NCI-H1417 treated with DMSO at 0.1 percent for 48 hours (cell line): ENCODE measurements at places on chromosomes 4 and X.
A peak's percentile ranks its signal among the peaks of the same experiment; 100 is the strongest.

- DNase-seq: no peak
Observed at GRCh38 chr4:138499627-138500026, 257.5 kb upstream of the SLC7A11 start.

DNA sequence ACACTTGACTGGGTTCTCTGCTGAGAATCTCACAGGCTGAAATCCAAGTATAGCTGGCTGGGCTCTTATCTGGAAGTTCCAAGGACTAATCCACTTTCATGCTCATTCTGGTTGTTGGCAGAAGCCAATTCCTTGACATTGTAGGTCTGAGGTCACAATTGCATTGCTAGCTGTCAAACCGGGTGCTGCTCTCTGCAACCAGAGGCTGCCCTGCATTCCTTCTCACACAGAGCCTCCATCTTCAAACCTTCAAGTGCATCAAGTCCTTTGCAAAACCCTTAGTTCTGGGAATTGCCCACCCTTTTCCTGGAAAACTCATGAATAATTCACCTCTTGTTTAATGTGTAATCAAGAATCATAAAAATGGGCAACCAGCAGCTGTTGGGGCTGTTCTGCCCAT lies 404.2 kb downstream of the KCNIP4 start:
- no peak for DNase-seq

GRCh38 chr4:89427782-89428181 lies 120.2 kb upstream of the GPRIN3 start:
- no peak for DNase-seq

DNA sequence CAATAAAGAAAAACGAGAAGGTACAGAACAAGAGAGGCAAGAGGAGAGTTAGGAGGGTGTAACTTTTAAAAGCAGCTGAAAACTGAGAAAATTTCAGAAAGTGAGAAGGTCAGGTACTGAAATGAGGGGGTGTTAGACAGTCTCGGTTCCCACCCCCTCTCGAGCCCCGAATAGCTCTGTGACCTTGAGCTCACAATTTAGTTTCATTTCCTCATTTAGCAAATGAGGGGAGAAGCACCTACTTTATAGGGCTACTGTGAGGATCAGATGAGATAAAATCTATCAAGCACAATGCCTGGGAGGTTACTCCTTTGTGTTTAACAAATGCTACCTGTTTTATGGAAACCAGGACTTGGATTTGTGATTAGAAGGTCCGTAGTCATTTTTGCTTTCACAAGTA lies 4.9 kb downstream of the UGT8 start:
- no peak for DNase-seq

DNA sequence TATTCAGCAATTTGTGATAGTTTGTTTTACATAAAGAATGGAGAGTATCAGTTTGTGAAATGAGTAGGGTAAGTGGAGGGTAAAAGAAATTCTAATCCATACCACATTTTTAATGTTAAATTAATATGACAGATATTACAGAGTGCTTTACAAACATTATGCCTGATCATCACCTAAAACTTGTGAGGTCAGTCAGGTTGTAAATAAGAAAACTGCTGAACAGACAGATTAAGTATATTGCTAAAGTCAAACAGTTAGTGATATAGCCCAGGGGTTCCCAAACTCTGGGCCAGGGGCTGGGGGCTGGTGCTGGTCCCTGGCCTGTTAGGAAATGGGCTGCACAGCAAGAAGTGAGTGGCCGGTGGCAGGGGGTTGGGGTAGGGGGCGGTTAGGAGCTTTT lies 273.6 kb downstream of the TRAM1L1 start:
- DNase-seq: no peak

- DNase-seq: no peak
Observed at GRCh38 chr4:185221491-185221890, 12.1 kb downstream of the SNX25 start.

DNA sequence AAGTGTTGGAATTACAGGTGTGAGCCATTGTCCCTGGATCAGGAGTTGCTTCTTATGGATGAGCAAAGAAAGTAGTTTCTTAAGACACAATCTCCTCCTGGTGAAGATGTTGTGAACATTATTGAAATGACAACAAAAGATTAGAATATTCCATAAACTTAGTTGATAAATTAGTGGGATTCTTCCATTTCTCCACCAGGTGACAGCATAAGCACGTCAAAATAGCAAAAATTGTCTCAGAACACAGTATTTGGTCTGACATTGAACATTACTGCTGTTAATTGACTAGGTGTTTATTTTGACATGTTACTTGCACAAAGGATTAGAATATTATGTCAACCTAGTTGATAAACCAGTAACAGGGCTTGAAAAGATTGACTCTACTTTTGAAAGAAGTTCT lies 21.6 kb downstream of the CLDN34 start:
- DNase-seq: no peak

DNA sequence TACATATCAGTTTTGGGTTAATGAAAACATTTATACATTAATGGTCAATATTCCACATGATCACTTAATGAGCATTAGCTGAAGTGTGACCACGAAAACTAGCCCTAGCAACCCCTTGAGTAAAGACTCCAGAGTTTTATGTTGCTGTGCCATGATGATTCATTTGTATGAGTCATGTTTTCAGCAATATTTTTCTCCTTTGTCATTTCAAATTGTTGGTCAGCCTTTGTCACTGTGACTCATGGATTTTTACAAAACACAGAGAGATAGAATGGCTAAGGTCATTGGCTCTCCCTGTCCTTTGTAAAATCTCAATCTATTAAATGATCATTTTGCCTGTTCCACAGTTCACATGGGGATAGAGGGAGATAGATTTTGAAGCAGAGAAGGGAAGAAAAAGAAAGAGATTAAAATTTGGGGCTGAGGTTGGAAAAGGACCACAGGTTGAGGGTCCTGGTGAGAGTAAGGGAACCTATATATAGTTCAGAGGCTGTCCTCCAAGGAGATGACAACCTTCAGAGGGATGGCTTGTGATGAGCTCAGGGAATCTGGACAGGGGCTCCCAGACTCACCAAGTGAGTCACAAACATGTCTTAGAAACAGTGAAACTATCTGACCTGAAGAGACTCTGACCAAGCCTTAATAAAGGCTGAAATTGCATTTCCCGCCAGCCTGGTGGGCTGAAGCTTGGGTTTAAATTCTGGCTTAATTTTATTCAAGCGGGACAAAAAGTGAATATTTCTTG lies 25.6 kb downstream of the NR0B1 start:
- DNase-seq: no peak

GRCh38 chr4:42568610-42569207 lies 88.2 kb downstream of the ATP8A1 start:
- DNase-seq: peak; percentile 47

DNA sequence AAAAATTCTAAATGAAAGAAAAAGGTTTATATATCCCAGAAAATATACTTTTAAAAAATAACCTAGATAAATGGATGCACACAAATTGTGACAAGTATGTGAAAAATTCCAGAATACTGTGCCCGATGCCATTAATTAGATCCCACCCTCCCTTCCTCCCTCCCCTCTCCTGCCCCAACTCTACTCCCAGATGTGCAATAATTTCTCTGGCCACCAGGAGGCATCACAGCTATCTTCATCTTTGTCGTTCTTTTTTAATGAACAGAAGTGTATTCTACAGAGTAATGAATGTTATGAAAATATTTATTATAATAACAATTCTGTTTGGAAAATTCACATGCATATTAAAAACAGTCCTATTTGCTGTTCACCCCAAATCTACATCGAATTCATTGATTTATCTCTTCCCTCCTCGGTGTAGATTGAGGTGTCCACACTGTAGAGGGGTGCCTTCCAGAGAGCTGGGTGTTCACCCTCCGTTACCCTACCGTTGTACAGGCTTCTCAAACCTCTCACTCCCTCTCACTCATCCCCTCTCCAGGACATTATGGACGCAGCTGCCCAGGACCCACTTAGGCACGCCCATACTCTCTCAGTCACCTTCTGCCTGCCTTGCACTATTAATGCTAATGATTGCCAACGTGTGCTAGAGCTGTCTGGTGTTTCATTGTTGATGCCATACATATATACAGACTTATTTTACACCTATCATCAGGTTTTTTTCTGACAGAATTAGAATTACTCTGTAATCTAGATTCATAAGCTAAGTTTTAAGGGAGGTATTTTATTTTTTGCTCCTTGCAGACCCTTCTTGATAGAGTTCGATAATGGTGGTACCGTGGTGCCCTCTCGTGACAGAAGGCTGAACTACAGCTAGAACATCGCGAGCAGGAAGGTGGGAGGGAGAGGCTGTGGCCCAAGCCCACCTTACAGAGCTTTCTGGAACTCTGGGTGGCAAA lies 14.1 kb downstream of the RAB40AL start:
- DNase-seq: peak; percentile 43

- DNase-seq: no peak
Observed at GRCh38 chrX:57266275-57266674, 20.2 kb upstream of the FAAH2 start.

DNA sequence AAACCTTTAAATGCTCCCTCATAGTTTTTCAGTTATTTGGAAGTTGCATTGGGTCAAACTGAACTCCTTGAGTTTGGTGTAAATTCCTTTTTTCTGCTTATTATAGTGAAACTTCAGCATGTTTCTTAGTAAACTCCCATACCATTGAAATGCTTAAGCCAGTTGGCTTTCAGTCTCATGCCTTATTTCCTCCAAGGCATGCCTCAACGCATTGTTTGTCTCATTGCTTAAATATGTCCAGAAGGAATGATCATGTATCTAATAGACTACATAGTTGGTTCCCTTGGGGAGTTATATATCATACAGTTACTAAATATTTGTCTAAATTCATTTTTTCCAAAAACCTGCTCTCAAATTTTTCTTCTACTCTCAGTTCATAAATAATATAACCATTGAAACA lies 114.0 kb downstream of the STOX2 start:
- DNase-seq: no peak
